Mammary epithelial cell (primary cell): ENCODE measurements at places on chromosomes 1 and 21.

DNA sequence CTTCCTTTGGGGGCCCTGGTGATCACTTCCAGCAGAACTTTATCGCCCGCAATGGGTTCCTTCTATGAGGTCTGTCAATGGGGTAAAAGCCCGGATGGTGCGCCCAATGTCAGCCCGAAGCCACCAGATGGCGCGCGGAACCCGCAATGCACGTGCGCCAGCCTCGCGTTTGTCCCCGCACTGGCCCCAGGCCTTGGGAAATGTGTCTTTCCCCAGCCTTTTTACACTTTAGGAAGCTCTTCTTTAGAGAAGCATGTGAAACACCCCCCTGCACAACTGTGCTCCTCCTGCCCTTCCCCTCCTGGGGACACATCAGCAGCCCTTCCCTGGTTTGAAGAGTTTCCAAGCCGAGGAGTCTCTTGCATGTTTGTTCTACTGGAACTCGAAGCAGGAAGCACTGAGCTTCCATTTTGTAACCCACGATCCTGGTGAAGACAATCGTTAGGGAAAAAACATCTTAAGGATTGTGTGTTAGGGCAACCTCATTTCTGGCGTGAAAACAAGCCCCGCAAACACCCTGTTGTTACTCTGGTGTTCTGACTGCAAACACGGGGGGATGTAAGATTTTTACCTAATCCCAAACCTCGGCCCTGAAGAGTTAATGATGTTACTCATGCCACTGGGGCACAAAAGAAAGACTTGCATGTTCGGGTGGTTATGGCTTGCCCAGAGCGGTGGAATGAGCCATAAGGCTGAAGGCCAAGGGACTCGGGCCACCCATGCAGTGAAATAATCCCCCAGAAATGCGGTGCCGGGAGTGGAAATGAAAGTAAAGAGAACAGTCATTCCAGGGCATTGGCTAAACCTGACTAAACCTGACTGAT, 20.4 kb upstream of the TARBP1 start:
- DNase-seq, result peak; percentile 84

DNA sequence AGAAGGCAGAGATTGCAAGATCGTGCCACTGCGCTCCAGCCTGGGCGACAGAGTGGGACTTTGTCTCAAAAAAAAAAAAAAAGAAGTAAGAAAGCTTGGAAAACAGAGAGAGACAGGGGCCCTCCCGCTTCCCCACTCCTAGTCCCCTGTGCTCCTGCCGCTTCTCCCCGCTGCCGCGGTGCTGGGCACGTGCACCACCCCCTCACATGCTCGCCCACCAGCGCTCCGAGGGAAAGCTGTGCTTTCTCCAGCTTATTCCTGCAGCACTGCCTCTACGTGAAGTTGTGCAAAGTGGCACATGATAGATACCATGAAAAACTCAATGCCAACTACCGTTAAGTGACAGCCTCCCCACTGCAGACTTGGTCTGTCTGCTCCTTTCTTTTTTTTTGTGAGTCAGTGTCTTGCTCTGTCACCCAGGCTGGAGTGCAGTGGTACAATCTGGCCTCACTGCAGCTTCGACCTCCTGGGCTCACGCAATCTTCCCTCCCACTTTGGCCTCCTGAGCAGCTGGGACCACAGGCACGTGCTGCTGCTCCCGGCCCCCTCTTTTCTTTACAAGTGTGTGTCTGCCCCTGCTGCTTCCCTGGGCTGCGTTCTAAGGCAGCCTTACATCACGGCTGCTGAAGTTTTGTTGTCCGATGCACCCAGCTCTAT, 15.4 kb downstream of the SLX9 start:
- DNase-seq, result no peak

DNA sequence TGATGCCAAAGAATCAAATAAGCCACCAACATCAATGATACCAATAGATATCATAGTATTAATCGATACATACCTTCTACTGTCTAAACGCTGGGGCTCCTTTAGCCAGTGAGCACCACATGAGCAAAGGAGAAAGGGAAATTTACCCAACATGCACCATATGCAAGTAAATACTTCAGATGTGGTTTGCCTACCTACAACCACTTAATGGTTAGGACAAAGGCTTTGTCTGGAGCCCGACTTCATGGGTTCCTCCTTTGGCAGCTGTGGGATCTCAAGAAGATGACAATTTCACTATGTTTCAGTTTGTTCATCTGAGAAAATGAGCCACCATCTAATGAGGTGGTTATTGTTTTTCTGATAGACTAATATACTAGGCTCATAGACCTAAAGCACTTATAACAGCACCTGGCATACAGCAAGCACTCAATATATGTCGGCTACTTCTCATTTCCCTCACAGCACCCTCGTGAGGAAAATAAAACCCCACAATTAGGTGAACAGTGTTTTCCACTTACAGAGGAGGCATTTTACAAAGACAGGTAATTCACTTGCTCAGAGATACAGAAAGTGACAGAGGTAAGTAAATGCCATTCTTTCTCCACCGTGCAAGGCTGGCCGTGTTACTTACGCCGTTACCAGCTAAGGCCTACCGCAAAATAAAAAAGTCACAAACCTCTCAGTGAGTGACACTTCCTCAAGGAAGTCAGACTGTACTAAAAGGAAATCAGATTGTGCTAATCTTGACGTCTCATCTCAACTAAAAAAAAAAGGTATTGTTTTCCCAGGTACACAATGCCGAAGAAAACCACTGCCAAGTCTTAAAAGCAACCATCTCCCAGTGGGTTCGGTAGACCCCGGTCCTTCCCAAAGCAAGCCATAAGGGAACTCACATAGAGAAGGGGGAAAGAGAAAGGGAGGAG, 1.6 kb downstream of the TTC13 start:
- no peak for DNase-seq

DNA sequence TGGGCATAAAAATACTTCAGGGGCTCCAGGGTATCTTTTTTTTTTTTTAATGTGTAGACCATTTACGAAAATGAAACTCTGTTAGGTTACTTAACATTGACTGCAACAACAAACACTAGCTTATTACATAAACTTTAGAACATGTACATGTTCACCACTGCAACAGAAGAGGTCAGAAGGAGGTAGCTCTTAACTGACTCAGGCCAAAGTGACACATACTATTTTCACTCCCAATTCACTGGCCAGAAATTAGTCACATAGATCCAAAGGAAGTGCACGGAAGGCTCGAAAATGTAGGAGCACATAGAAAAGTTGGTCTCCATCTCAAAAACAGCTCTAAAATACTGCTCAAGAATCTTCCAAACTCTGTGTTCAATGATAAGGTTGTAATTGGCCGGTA, 107.2 kb downstream of the AKT3 start:
- DNase-seq, result peak; percentile 59
